Renal cortical epithelial cell (primary cell): ENCODE measurements at places on chromosomes 3 and 15. TPM values are rescaled to one million over a fixed set of nuclear protein-coding genes. Genes with fewer than 3 reads are reported as not detected.

HEG1 gene
- total RNA-seq: 18.1 and 97.1 TPM in 2 replicates

GOLGA8G gene
- total RNA-seq: 0.05 TPM in 1 of 2 replicates, not detected in the other

GRK7 gene
- 0.05 TPM in 1 of 2 replicates, not detected in the other for total RNA-seq

C3orf49 gene
- total RNA-seq: not detected in 2 replicates

GOLGA8J gene
- total RNA-seq: 0.10 TPM in 1 of 2 replicates, not detected in the other

DGKG gene
- 0.15 and 6.8 TPM in 2 replicates for total RNA-seq
